ENCODE measurements at places on chromosomes 2 and 18. TPM values are rescaled to one million over a fixed set of nuclear protein-coding genes. Genes with fewer than 3 reads are reported as not detected.

The OTOS gene
- not detected for polyA plus RNA-seq

The SANBR gene
- 2.5 TPM for polyA plus RNA-seq

GRCh38 chr18:8389391-8390340, 219.6 kb upstream of the RAB12 start:
- no peak for DNase-seq
- H3K36me3 ChIP-seq, result no peaks in the 10 kb centered on the region
- H3K27ac ChIP-seq, result no peak overlapping the region
- H3K4me1 ChIP-seq, result no peaks in the 10 kb centered on the region
- no peak overlapping the region for H3K4me3 ChIP-seq

- no peak overlapping the region for H3K27ac ChIP-seq
- H3K4me3 ChIP-seq, result no peak overlapping the region
- DNase-seq, result no peak
Measured at GRCh38 chr2:6993936-6994335, 76.7 kb downstream of the RNF144A start.

GRCh38 chr2:164954954-164955701, at the start of gene SLC38A11:
SLC38A11 (minus strand) TSS chr2:164955525; CDS start chr2:164955247, 278 bp downstream.
- peak; percentile 48 for DNase-seq
- no peaks in the 10 kb centered on the region for H3K36me3 ChIP-seq
- H3K4me3 ChIP-seq, result no peak within 1 kb of the TSS
- peak within 1 kb of the TSS; percentile 39 for H3K27ac ChIP-seq
- H3K4me1 ChIP-seq, result peaks cover 11% of the 10 kb centered on the region

DNA sequence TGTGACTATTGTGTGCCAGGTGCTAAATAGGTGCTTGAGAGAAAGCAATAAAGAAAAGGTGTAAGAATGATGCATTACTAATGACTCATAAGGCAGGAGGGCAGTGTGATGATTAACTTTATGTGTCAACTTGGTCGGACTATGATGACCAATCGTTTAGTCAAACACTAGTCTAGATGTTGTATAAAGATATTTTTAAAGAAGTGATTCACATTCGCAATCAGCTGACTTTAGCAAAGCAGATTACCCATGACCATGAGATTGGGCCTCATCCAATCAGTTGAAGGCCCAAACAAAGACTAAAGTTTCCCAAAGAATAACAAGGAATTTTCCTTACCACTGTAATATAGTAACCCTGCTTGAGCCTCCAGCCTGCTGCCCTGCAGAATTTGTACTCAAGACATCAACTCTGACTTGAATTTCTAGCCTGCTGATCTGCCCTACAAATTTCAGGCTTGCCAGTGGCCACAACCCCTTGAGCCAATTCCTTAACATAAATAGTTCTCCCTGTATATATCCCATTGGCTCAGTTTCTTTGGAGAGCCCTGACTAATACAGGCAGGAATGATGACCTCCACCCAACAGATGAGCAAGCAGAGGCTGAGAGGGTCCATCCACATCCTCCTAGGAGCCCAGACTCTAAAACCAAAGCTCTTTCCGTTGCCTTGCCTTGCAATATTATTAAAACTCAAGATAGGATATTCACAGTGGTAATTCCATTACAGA, 132.6 kb downstream of the ACTR3 start:
- peaks cover 12% of the 10 kb centered on the region for H3K27me3 ChIP-seq
- no peaks in the 10 kb centered on the region for H3K36me3 ChIP-seq
- no peak overlapping the region for H3K4me3 ChIP-seq
- H3K4me1 ChIP-seq, result no peaks in the 10 kb centered on the region
- no peak for DNase-seq
- H3K27ac ChIP-seq, result no peak overlapping the region

GRCh38 chr2:227349989-227350612, 25.1 kb downstream of the MFF start:
- no peak for DNase-seq
- no peaks in the 10 kb centered on the region for H3K4me1 ChIP-seq
- H3K27me3 ChIP-seq, result no peaks in the 10 kb centered on the region
- H3K27ac ChIP-seq, result no peak overlapping the region
